ENCODE measurements at places on chromosomes 16 and 17.

GRCh38 chr17:29037739-29038084 is 5.2 kb upstream of the PIPOX start:
- DNase-seq, result no peak

GRCh38 chr17:55730380-55730779 is 7.7 kb upstream of the TMEM100 start:
- DNase-seq, result no peak

DNA sequence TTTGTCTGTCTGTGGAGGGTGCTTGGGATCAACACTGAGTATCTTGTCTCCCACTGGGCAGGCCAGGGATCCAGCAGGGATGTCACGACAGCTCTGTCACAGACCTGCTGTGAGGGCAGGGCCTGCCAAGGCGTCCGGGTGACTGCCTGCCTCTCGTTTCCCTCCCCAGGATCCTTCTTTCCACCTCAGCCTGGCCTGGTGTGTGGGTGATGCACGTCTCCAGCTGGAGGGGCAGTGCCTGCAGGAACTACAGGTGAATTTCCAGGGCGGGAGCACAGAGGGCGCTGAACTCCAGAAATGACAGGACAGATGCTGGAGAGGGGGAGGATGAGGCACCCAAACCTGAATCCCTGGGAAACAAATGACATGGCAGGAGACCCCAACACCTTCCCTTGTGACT is 6.8 kb upstream of the MMP15 start:
- DNase-seq, result no peak

DNA sequence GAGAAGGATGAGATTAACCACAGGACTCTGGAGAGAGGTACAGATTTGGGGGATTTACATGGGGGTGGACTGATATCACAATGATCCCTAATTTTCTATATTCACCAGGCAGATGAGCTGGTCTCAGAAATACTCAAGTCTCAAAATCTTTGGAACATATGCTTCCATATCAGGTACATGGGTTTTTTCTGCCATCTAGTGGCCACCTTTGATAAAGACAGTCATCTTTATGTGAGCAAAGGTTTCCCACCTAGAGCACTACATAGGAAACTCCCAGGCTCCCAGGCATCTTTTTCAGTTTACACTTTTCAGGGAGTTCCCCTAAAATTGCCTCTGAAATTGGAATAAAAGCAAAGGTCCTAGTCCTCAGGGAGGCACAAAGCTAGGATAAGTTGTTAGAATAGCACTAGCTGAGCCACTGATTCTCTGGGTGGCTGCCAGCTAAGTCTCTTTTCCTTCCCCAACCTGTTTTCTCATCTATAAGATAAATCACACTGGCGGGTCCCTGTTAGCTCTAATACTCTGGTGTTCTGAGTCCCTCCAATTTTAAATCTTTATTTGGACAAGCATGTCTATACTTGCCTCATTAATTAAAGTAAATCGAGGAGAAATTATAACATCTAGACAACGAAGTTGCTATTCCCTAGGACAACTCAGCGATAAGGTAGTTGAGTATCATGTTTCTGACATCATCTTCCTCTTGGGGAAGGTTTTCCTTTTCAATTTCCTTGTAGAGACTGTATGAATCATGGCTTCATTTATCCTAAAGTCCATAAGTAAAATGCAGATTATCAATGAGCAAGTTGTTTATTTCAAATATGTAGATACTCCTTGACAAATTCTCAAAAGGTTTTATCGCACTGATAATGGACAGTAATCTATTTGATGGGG is 19.0 kb upstream of the MON1B start:
- DNase-seq, result no peak

DNA sequence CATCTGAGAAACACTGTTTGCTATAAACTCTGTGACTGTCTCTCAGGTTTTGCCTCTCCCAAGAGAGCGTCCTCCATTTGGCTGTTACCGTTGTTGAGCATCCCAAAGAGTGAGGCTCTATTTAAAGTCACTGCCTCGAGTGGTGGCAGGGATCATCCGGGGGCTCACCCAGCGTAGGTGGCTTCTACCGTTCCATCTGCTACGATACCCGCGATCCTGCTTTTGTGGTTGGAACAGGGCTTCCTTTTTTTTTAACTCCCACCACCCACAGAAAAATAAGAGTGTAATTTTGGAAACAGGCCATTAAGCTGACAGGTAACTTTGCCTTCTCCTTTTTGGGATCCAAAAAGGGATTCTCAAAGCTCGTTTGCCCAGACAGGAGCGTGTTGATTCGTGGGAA is 36.4 kb downstream of the KNOP1 start:
- no peak for DNase-seq

GRCh38 chr16:84220851-84221250 is 19.0 kb downstream of the KCNG4 start:
- DNase-seq, result no peak

GRCh38 chr17:76420356-76421043 is 32.5 kb downstream of the UBE2O start:
- DNase-seq, result no peak

GRCh38 chr17:8887834-8888703 is 20.6 kb upstream of the PIK3R6 start:
- DNase-seq, result no peak

- DNase-seq, result peak; percentile 43
Measured at GRCh38 chr17:1673041-1673785, 11.5 kb downstream of the PRPF8 start.

GRCh38 chr17:58136669-58137279 is 11.4 kb upstream of the OR4D1 start:
- no peak for DNase-seq

DNA sequence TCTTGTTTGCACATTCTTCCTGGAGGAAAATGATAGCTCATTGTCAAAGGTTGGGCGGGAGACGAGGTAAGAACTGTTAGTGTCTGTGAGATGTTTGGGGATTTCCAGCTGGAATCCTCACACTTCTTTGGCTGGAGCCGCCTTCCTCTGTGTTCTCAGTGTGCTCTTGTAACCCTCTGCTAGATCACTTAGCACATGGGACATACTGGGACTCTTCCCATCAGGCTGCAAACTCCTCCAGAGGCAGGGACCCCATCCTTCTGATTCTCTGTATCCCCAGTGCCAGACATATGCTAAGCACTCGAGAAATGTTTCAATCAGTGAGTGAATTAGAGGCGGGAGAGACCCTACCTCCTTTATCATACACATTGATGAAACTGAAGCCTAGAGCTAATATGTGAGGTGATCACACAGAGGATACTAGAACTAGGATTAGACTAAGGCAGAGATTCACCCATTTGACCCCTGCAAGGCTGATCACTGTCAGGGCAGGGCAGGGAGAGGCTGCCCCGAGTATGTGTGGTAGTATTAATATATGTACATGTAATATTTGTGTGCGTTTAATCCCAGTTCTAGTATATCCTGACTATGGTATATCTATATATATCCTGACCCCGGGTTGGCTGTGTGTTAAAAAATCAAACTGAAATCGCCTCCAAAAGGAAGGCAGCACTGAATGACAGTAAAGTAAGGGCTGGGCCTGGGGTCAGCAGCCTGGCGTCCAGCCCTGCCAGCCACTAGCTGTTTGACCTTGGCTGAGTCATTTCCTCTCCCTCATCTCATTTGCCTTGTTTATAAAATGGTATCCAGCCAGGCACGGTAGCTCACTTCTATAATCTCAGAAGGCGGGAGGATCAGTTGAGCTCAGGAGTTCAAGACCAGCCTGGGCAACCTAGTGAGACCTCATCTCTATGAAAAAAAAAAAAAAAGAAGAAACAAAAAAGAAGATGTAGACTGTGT is 75.5 kb upstream of the TBX2 start:
- DNase-seq, result no peak

DNA sequence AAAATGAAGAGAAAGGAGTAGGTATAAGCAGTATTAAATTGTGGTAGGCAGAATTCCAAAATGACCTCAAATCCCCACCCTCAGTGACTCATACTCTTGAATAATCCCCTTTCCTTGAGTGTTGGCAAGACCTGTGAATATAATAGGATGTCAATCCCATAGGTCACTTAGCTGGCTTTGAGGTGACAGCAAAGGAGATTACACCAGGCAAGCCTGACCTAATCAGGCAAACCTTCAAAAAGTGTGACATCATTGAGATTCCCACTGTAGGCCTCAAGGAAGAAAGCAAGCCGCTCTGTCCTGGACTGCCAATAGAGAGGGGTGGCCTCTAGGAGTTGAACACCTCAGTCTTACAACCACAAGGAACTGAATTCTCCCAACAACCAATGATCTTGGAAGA is 535.2 kb downstream of the RBFOX1 start:
- DNase-seq, result no peak

DNA sequence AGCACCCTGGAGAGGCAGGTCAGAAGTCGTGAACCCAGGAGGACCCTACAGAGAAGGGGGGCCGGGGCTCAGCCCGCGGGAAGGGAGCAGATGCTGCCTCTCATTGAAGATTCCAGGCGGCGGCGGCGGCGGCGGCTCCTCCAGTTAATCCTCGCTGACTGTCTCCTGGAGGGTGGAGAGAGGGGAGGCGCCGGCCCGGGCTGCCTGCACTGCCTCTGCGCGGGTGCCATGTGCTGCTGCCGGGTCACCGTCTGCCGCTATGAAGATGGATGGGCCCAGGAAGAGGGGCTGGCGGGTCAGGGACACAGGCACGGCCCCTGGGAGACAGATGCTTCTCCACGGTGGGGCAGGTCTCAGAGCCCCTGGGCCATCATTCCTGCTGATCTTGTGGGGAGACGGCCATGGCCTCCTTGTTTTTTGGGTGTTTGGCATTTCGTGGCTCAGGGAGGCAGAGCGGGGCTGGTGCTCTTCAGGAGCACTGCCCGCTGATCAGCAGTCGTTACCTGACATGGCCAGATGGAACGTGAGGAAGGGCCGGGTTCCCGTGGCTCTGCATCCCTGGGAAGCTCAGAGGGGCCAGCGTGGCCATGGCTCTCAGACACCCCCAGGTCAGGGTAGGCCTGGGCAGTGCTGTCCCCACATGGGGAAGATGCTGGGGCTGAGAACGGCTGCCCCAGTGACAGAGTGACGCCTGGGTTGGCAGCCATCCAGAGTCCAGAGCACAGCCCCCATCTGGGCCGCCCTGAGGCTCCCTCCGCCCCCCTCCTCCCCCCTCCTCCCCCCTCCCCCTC is 36.1 kb downstream of the GINS2 start:
- DNase-seq, result no peak

DNA sequence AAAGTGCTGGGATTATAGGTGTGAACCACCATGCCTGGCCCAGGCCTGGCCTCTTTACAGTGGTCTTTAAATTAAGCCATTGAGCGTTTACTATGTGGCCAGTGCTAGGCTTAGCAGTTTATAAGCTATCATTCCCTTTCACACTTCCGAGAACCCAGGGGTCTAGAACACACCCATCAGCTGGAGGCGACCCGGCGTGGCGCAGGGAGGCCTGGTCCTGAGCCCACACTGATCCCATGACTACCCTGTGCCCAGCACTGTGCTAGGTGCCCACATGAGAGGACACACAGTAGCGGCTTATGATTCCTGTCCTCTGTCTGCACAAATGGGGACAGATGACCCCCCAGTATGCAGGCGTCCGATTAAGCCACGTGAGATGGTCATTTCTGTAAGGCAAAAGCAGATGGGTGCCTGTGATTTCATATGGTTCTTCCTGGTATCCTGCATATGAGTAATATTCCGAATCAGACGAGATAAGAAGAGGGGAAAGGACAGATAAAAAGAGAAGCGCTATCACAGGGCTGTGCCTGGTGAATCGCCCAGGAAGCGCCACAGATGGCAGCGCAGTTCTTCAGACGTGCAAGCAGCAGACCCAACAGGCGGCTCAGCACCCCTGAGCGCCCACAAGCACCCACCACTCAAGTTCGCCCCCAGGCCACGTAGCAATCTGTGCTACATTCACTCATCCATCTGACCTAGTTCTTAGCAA is 5.3 kb downstream of the OSGIN1 start:
- no peak for DNase-seq

GRCh38 chr16:85364323-85365040 is 248.6 kb upstream of the GSE1 start:
- DNase-seq, result no peak

GRCh38 chr16:80350061-80350460 is 190.7 kb upstream of the DYNLRB2 start:
- DNase-seq, result no peak

DNA sequence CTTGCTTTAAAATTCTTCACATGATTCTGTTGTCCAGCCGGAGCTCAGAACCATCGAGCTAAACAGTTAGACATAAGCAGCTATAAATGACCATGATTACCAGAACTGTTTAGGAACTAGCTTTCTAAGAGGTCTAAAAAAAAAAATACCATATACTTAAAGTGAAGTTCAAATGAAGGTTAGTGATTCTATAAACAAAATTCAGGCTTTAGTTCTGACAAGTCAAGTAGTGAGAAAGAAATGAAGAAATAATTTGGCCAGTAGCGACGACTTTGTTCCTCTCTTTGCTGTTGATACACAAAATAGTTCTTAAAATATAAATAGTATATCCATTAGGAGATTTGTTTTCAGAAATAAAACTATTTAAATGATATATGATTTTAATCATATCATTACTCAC is 27.7 kb downstream of the ABCA8 start:
- DNase-seq, result no peak

- DNase-seq, result no peak
Measured at GRCh38 chr16:71439523-71439922, 2.3 kb downstream of the TLE7 start.
